ENCODE measurements at places on chromosomes 7 and 10. TPM values are rescaled to one million over a fixed set of nuclear protein-coding genes. Genes with fewer than 3 reads are reported as not detected.

The OPALIN gene
- not detected for polyA plus RNA-seq

The AMZ1 gene
- polyA plus RNA-seq: 0.63 TPM

The DNAJB6 gene
- 161 TPM for polyA plus RNA-seq

DNA sequence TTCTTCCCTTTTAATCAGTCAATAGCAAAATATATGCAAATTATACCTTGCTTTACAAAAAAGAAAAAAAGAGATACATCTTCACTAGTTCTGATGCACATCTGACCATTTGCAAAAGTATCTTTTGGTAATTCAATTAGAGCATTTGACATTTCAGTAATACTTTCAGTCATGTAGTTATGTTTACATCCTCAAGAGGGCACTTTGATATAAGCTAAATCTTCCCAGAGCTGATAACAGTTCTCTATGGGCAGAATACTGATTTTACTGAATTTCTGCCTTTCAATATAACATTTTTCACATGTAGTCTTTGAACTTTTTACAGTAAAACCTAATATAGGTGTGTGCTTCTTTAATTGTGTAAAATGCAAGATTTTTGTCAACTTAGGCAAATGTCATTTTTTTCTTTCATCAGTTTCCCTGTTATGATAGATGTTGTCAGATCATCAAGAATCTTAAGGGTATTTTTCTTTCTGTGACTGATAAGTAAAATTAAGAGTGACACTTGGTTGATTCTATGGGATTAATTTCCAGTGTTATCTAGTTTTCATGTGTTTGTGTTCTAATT is 703.5 kb upstream of the SEMA3D start:
- DNase-seq: peak; percentile 10

- DNase-seq: no peak
These were observed 57.2 kb upstream of the SMNDC1 start for GRCh38 chr10:110361800-110362456.

GRCh38 chr10:114855776-114856543 is 34.4 kb downstream of the FHIP2A start:
- DNase-seq: no peak

DNA sequence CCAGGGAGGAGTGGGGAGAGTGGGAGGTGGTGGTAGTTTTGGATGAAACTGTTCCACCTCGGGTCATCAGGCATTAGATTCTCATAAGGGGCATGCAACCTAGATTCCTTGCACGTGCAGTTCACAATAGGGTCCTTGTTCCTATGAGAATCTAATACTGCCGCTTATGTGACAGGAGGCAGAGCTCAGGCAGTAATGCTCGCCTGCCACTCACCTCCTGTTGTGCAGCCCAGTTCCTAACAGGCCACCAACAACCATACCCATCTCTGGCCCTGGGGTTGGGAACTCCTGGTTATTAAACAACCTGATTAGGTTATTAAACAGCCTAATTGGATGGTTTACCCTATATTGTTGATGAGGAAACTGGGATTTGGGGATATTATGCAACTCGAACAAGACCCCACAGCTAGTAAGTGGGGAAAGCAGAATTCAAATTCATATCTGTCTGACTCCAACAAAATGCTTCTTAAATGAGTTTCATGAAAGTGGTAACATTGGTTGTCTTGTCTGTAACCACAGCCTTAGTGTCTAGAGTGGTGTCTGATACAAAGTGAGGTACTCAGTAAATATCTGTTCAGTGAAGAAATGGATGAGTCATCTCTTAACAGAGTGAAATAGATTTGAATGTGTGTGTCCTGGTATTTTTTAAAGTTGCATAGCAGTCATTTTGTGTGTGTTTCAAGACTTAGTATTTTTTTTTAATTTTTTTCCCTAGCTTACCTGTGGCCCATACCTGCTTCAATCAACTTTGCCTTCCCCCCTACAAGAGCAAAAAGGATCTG is 101.6 kb downstream of the HECTD2 start:
- no peak for DNase-seq

- no peak for DNase-seq
These were observed 242.8 kb downstream of the KLF6 start for GRCh38 chr10:3542185-3542611.

DNA sequence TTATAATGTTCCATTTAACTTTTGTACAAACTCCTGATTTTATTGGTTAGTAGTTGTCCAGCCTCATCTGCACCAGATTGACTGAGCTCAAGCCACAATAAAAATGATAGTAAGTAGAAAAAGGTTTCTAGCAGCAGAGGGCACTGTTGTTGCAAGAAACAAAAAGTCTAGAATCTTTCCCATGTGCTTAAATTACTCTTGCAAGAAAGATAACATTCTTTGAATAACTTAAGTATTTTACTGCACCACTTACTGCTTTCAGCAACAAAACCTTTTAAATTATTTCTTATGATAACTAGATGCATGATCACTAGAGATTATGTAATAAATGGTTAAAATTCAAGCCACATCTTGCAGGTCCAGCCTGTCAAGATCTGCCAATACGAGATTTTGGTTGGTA is 27.0 kb downstream of the LMOD2 start:
- peak; percentile 60 for DNase-seq

DNA sequence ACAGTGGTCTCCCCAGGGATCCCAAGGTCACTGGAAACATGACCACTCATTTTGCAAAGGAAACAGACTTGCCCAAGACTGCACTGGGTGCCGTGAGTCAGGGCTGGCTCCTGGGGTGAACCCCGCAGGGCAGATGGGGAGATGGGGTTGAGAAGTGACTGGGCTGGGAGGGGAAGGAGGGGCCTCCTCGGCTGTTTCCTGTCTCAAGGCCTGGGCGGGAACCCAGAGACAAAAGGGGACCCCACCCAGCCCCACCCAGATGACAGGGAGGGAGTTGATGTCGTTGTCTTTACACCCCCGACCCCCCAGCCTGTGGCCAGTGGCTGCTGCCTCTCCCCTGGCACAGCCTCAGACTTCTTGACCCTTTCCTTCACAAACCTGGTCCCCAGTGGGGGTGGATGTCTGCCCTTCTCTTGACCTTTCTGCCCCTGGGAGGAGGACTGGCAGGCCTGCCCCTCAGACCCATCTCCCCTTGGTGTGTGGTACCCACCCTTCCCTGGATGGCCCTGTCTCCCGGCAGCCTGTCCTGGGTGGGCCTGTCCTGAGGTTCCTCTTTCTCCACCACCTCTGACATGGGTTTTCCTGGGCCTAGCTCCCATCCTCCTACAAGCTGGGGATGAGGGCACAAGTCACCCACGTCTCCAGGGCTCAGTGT is 1.4 kb downstream of the MYO1G start:
- no peak for DNase-seq

- no peak for DNase-seq
These were observed 112.9 kb upstream of the ZNF746 start for GRCh38 chr7:149610441-149611011.

GRCh38 chr10:921471-922414 is 9.8 kb downstream of the LARP4B start:
- no peak for DNase-seq

GRCh38 chr10:99976886-99977665 is 32.7 kb downstream of the DNMBP start:
- DNase-seq: no peak

DNA sequence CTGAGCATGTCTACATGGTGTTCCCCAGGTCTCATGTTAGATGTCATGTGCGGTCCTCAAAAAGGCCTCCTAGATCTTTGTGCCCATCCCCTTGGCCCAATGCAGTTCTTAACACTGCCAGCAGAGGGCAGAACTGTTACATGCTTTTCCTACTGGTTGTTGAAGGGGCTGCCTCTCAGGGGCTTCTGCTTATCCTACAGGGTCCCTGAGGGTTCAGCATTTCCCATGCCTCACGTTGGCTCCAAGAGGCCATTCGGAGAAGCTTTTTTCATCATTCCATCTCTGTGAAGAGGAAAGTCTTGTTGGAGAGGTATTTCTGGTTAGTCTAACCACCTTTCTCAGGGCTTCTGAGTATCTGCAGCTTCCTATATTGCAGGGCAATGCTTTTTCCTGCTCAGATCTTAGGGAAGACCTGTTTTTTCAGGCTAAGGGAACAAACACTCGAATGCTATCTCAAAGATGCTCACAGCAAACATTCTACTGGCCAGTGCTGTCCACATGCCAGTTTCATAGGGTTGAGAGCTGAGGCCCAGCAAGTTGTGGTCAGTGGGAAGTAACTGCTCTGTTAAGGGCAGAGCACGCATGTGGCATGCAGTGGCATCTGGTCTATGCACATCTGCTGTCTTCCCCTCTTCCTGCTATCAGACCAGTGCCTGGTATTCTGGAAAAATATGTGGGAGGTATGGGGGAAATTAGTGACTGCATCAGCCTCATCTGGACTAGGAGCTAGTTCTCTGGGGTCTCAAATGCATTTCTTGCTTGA is 31.5 kb downstream of the MBL2 start:
- DNase-seq: peak; percentile 45

GRCh38 chr7:91029688-91030087 is 234.5 kb upstream of the FZD1 start:
- no peak for DNase-seq

- DNase-seq: no peak
These were observed 136.3 kb downstream of the DPY19L1 start for GRCh38 chr7:34900891-34901513.

- peak; percentile 66 for DNase-seq
These were observed at the start of gene TES for GRCh38 chr7:116210345-116211005. Gene TES, plus strand, starts transcription at chr7:116210539. Its CDS starts 169 bp downstream, at chr7:116210708.

DNA sequence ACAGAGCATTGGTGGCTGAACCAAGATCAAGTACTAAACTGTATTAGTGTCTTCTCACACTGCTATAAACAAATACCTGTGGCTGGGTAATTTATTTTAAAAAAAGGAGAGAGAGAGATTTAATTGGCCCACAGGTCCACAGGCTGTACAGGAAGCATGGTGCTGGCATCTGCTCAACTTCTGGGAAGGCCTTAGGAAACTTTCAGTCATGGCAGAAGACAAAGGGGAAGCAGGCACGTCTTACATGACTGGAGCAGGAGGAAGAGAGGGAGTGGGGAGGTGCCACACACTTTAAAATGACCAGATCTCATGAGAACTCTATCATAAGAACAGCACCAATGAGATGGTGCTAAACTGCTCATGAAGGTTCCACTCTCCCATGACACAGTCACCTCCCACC is 95.2 kb upstream of the JCAD start:
- no peak for DNase-seq
